ENCODE measurements at places on chromosomes 12 and 14. TPM values are rescaled to one million over a fixed set of nuclear protein-coding genes. Genes with fewer than 3 reads are reported as not detected.

DNA sequence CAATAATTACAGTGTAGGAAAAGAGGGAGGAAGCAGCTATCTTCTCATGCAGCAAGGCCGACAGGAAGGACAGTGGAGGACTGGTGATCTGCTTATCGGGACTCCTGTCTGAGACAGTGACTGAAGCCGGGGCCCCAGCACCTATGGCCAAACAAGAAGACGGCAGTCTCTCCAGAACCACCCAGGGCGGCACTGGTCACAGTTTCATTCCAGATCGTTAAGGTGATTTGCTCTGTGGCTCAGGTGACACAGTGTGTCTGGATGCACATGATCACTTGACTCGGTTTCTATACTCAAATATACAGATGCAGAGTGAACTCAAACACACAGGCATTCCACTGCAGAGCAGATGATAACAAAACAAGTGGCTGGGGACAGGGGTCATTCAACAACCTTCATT lies 52.1 kb upstream of the CORO1C start:
- DNase-seq: no peak

DNA sequence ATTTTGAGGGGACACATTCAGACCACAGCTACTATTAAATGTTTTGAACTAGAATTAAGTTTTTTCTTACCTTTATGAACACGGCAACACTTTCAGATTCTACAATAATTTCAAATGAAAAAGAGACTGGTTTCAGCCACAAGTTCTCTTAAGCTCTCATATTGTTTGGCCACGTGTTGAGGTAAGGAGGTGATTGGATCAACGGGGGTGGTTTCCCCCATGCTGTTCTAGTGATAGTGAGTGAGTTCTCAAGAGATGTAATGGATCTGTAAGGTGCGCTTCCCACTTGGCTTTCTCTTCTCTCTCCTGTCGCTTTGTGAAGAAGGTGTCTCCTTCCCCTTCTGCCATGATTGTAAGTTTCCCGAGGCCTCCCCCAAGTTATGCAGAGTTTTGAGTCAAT lies 48.9 kb upstream of the DYRK2 start:
- DNase-seq: no peak

DNA sequence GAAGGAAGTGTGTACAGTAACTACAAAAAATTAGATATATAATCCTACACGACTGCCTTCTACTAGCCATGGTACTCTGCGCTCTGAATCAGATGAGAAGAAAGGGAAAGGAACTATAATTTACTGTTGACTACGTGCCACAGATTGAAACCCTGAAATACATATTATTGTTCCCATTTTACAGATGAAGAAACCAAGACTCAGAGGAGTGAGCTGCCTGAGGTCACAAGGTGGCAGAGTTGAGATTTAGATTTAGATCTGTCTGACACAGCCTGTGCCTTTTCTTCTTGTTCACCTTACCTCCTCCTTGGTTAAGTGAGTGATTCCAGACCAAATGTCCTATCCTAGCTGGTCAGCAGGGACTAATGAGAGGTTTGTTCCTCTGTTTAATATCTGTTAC lies 61.6 kb upstream of the OR4E1 start:
- no peak for DNase-seq

GRCh38 chr12:124842073-124842749 lies 21.5 kb downstream of the SCARB1 start:
- DNase-seq: no peak

DNA sequence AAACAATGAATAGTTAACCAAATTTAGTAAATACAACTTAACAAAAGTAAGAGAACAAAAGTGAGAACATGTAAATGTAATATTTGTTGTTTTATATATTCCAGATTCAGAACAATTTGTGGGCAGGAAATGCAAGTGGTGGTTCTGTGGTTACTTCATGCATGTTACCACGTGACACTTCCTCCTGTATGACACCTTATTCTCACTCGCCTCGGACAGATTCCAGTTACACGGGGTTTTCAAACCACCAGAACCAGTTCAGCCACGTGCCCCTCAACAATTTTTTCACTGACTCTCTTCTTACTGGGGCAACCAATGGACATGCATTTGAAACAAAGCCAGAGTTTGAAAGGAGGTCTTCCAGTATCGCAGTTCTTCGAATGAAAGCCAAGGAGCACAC lies 21.0 kb downstream of the ALX1 start:
- no peak for DNase-seq

- DNase-seq: no peak
Measured at GRCh38 chr12:130484221-130484620, 146.5 kb downstream of the PIWIL1 start.

DNA sequence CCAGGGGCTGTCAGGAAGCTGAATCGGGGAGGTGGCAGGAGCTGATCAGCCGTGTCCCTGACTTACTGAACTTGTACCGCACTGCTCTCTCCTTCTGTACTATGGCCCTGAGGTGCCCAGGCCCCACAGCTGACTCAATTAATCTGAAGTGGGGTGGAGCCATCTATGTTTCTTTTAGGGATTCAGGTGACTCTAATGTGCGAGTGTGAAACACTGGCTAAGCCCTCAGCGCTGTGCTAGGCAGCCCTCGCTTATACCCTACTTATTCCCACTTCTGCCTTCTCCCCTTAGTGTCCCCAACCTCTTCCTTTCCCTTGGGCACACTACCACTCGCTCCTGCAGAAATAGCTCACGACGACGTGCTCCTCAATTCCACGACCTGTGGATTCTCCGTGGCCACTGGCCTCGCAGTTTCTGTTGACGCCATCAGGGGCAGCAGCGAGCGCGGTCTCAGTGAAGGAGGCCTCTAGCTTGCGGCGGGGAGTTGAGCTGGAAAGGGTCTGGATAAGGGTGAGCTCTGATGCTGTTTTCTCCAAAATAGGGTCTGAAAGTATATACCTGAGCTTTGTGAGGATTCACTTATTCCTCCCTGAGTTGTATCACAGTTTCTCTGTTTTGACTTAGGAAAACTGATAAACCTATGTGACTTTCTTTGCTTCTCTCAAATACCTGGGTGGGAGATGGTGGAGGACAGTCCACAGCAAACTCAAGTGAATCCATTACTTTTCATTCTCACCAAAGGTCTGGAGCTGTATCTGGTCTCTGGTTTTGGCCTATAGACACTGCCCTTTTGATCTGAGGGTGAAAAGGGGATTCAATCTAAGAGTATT lies 167.6 kb downstream of the SLC41A2 start:
- no peak for DNase-seq

GRCh38 chr12:49689785-49690184 lies 17.4 kb downstream of the FMNL3 start:
- DNase-seq: no peak

DNA sequence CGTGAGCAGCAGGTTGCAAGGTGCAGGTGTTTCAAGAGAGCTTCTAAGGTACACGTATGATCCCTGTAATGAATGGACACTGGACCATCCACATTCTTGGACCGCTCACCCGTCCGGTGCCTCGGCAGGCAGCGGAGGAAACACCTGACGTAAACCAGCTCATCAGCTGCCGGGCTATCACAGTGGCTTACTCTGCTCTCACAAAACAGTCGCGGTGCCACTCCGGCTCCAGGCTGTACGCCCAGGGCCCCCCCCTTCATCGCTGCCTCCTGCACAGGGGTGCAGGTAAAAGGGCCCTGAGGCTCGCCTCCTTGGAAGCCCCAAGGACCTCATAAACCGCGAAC lies 436 bp downstream of the VPS33A start:
- DNase-seq: no peak

DNA sequence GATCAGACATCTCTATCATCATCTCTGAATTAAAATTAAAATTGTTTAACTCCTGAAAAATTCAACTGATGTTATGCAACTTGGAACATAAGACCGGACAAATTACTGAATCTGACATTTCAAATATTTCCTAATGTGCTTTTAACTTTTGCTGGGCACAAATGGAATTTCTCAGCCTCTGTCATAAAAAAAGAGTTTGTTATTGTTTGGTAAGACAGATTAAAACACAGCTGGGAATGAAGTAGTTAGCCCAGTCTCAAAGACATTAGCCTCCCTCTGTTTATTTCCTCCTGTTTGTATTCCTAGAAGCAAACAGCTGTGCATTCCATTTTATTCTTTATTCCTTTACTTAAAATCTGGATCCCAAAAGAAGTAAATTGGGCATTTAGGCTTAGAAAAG lies 29.4 kb downstream of the PLEKHA5 start:
- DNase-seq: no peak

- DNase-seq: no peak
Measured at GRCh38 chr14:105389534-105389933, 8.8 kb upstream of the TEX22 start.

GRCh38 chr12:31524791-31525495 lies 66.0 kb downstream of the DENND5B start:
- DNase-seq: no peak

BMP4 gene
- total RNA-seq: 26.9 TPM

FAM222A gene
- 2.9 TPM for total RNA-seq

SLC5A8 gene
- not detected for total RNA-seq

SERPINA3 gene
- 252 TPM for total RNA-seq

Measured in thoracic aorta (tissue), 2 donors.